GM23338 (cell line): ENCODE measurements at places on chromosomes 11 and 22. TPM values are rescaled to one million over a fixed set of nuclear protein-coding genes. Genes with fewer than 3 reads are reported as not detected.

DNA sequence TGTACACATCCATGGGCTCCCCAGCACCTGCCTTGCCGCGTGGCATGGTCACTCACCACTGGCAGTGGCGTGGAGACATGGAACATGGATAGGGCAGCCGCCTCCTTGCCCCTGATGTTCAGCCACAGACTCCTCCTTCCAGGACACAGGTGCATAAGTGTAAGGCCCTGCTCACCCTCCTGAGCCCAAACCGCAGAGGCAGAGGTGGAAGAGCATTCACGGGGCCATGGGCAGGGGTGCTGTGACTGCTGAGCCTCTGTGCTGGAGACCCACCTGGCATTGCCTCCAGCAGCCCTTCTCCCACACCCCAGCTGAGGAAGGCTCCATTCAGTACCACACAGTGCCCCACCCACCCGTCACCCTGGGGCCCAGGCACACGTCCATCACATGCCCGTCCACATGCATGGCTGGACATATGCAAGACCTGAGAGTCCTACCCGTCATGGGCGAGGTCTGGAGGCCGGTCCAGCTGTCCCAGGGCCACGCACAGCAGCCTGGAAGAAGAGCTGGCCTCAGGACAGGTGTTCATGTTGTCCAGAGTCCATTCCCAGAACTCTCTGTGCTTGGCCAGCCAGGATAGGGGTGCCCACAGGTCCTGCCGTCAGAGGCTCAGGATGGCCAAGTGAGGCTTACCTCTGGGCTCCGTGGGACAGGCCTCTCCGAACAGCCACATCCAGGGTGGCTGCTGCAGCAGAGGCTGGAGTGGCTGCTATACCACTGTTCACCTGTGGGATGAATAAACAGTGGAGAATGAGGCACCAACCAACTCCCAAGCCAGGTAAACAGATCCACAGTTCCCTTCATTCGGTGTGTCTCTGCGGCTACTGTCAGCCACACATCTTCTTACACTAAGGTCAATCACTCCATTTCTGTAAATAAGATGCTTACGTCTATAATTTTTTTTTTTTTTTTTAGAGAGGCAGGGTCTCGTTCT lies 1.7 kb upstream of the TUBGCP6 start:
- peak; percentile 54 for DNase-seq

DNA sequence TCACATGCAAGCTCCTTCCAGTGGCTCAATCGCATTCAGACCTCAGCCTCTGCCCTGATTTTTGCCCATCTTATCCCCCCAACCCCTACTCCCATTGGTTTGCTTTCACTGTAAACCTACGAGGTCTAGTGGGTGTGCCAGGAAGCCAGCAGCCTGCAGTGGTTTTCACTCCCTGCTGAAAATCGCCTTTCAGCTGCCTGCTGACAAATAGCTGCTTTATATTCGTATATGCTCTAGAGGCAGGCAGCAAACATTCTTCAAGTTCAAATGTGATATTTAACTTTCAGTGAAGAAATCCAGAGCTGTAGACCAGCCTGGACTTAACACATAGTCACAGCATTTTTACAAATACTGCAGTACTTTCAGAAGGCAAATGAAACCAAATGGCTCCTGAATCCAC lies 92.8 kb upstream of the APOA1 start:
- peak; percentile 39 for DNase-seq

GRCh38 chr22:36853407-36854099 lies 7.3 kb upstream of the NCF4 start:
- peak; percentile 93 for DNase-seq

GRCh38 chr22:40679249-40679963 lies at the start of gene MCHR1:
TSS of gene MCHR1 (plus strand) at chr22:40679484. CDS start at chr22:40679653, 169 bp downstream.
- no peak for DNase-seq

Gene SEPTIN3
- total RNA-seq: 28.4 and 30.7 TPM in 2 replicates

DNA sequence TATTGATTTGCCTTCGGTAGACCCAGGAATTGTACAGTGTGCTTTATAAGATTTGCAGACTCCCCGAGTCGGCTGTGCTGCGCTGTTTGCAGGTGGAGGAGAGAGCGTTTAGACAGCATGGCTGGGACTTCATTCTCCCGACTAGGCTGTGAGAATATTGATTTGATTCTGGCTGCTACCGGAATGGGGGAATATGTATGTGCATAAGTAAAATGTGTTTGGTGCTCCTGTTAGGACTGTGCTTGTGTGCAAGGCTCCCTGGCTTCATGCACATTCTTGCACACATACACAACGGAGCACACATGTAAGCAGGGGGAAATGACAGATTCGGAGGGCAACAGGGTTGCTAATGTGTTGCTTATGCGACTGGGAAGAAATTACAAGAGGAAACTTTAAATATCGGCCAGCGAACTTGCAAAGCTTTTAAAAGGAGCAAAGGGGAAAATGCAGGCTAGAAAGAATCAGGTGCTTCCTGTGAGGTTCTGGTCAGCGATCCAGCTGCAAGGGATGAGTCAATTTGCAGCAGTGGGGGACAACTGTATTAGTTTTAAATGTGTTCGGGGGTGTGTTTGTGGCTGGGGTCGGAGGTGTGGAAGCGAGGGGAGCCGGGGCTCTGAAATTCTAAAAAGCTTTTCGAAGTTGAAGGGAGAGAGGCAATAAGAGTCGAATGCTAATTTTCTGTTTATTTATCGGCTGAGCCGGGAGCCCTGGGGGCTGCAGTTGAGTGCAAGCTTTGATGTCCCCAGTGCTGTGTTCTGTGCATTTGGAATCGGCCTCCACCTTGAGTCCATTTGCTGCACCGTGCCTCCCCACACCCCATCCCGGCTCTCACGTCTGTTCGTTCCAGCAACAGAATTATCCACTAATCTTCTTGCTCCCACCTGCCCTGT lies 731 bp downstream of the NTM start:
- no peak for DNase-seq

DNA sequence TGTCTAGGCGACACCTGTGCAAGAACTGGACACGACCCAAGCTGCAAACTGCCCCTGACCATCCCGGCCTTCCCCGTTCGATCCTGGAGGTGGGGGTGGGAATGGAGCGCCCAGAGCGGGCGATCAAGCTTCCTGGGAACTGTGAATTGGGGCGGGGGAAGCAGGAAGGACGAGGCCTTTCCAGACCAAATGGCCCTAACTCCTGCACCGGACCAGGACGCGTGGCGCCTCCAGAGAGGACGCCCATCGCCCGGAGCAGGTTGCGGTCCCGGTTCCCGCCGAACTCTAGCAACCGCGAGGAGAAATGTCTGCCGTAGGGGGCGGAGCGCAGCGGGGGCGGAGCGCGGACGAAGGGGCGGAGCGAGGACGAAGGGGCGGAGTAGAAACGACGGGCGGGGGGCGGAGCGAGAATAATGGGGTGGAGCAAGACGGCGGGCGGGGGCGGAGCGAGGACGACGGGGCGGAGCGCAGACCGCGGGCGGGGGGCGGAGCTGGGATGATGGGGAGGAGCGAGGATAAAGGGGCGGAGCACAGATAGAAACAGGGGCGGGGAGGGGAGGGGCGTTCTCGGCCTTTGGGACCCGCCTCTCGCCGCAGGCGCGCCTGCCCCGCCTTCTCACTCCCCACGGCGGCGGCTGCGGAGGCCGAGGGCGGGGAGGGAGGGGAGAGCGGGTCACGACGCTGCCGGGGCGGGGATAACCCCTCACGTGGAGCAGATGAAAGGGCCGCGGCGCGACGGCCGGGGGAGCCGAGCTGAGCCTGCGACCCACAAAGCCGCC lies at the start of gene ZNRF3:
TSS of gene ZNRF3 (plus strand) at position 695 of the 779 bp plus-strand sequence. CDS start 195 bp downstream, outside the sequence.
- DNase-seq: peak; percentile 94

Gene XRCC6
- 495 and 498 TPM in 2 replicates for total RNA-seq

- no peak for DNase-seq
Measured at GRCh38 chr22:32539631-32540421, 65.2 kb downstream of the FBXO7 start.

DNA sequence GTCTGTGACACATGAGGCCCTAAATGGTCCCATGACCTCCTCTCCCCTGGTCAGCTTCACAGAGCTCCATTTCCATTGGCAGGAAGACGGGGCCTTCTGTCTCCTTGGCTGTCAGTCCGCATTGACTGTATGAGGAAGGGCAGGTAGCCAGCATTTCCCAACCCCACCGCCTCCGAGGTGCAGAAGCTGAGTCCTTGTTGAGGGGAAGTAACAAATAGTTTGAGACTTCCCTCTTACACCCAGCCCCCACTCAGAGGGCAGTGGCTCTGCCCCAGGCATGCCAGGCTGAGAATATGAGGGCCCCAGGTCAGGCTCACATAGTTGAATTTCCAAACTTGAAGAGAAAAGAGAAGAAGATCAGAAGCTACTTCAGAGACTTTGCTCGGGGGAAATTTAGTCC lies 611.1 kb downstream of the BRD1 start:
- DNase-seq: no peak

Gene TRIM51
- not detected in 2 replicates for total RNA-seq

DNA sequence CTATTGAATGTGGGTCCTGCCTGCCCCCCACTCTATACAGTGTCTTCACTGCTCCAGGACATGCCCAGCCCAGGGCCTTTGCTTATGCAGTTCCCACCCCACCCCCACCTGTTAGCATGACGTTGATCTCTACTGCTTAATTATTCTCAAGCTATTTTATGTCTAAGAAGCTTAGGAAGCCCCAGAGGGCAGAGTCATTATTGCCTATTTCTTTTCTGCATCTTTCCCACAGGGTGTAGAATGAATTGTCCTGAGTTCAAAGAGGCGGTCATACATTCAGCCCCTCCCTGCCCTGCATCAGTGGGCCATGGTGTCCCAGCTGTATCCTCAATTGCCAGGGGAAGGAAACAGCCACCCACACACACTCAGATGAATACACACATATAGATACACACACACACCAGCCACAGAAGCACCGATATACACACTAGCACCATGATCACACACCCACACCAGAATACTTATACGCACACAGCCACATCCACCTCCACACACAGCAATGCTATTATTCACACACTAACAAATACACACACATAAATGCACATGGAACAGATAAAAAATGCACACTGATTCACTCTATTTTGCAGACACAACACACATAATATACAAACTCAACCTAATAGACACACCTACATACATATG lies 1.5 kb downstream of the PDE2A start:
- DNase-seq: no peak

- DNase-seq: no peak
Measured at GRCh38 chr11:102447193-102447592, 5.4 kb downstream of the TMEM123 start.

- DNase-seq: peak; percentile 83
Measured at GRCh38 chr11:77819921-77820564, 479 bp downstream of the RSF1 start.

Gene OTOG
- total RNA-seq: 0.52 and 0.78 TPM in 2 replicates

- no peak for DNase-seq
Measured at GRCh38 chr11:44851496-44851895, 99.2 kb downstream of the TP53I11 start.

- no peak for DNase-seq
Measured at GRCh38 chr11:111452146-111452545, 60.0 kb downstream of the BTG4 start.

GRCh38 chr11:63736864-63737263 lies 31.7 kb downstream of the ZFTA start:
- no peak for DNase-seq

DNA sequence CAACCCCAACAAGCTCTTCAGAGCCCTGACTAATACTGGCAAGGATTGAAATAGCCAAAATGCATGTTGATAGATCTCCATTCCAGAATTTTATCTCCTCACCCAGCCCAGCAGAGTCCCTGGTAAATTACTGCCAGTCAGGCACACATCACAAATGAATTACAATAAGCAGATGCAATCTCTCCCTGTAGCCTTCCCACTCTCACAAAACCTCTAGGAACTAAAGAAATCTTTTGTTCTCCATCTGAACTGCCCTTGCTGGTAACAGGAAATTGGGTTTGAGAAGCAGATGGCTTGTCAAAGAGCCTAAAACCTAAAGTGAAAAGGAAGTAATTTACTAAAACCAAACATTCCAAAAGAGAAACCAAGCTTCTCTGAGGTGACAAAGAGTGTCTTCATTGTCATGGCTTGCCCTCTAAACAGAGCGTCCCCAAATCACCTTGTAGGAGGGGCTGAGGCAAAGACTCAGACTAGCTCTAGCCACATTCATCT lies 59.5 kb downstream of the FAM168A start:
- DNase-seq: peak; percentile 70

GRCh38 chr22:48618326-48618725 lies 1209.3 kb downstream of the BRD1 start:
- no peak for DNase-seq

- DNase-seq: no peak
Measured at GRCh38 chr11:121106812-121107211, 5.8 kb downstream of the TECTA start.

GRCh38 chr22:32839831-32840584 lies 38.5 kb downstream of the TIMP3 start:
- no peak for DNase-seq

Gene IGSF9B
- total RNA-seq: 41.2 and 51.2 TPM in 2 replicates

DNA sequence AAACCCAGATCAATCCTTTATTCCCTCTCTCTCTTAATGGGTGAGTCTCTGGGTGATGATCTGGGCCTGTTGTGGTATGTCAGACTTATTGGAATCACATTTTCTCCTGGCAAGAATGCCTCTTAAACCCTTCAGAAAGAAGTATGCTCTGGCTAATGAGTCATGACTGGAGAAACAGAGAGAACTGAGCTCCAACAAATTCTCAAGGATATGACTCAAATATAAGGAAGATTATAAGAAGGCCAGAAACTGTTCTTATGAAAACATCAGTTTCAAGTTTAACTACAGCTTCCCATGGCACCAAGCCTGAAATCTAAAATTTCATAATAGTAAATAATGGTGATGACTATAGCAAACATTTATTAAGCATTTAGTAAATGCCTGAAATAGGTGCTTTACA lies 83.9 kb downstream of the OR5AK2 start:
- no peak for DNase-seq

DNA sequence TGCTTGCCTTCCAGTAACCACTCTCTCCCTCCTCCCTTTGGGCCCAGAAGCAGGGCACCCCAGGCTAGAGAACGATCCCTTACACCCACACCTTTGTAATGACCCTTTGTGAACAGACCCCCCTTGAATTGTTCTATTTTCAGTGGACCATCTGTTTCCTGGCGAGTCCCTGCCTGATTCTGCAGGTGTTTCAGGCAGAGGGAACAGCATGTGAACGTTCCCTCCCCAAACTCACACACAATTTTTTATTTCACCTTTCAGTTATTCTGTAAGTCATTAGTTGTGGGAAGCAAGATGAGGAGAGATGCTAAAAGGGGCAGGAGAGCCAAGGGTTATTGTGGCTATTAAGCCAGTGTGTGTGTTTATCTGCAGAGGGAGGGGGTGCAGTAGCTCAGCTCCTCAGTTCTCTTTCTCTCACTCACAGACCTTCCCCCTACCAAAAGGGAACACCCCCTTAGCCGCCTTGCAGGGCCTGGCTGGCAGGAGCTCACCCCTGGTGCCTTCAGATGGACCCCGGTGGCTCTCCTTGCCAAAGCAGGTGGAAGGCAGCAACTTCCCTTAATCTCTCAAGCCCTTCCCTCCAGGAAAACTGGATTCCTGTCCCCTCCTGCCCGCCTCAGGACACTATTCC lies 64.8 kb upstream of the SPON1 start:
- no peak for DNase-seq

DNA sequence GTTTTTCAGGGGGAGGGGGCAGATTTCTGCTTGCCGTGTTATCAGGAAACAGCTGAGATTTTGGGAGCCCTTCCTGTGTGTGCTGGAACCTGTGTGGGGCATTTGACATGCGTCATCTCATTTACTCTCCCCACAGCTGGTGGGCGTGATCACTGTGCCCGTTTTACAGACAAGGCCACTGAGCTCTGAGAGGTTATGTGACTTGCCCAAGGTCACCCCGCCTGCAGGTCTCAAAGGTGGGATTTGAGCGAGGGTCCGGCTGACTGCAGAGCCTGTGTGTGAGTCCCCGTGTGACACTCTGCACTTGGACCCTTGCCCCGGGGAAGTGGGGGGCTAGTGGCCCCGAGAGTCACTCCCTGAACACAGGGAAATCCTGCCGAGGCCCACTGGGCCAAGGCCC lies 48.5 kb upstream of the GCAT start:
- no peak for DNase-seq
